ENCODE measurements at places on chromosomes 13 and 19.
A peak's percentile ranks its signal among the peaks of the same experiment; 100 is the strongest.

DNA sequence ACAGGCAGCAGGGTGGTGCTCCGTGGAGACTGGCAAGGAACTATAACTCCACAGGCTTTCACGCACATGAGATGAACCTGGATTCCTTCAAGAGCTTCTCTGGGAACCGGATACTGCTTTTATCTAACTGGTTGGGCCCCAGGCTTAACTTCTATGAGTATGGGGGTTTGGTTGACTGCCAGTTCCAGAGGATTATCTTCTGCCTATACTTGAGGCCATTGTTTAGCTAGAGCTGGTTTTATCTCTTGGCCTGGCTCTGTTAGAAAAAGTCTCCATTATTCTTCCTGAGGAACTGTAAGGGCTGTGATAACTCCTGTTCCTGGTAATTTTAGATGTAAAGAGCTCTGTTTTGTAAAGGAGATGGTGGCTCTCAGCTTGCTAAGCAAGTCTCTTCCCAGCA is 40.9 kb downstream of the ZNF846 start:
- DNase-seq, result peak; percentile 5

DNA sequence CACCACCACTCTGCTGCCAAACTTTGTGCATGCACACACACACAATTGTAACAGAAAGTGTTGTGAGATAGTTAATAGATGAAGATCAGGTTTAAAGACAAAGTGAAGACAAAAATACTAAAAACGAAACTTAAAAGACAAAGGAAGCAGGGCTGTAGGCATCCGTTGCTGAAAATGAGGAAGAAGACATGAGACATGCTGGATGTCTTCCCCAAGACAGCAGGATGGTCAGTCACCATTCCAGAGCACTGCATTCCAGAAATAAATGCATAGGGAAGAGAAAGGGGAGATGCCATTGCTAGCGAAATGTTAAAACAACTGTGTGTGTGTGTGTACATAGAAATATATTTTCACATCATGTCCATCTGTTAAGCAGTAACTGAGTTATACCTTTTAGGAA is 520.1 kb downstream of the SUCLA2 start:
- no peak for DNase-seq

DNA sequence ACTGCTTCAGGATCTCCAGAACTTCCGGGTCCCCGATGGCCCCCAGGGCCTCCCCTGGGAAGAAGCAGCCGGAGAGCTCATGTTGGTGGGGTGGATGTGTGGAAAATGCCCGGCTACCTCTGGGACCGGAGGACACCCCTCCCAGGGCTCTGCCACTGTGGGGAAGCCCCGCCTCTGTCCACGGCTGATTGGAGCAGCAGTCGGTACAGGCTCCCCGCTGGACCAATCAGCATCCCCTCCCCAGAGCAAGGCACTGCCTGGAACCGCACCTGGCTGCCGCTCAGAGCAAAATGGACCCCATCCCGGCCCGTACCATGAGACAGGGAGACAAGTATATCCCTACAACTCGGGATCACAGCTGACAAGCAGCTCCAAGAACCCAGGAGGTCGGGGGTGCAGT is 6.4 kb downstream of the DOHH start:
- peak; percentile 52 for DNase-seq

DNA sequence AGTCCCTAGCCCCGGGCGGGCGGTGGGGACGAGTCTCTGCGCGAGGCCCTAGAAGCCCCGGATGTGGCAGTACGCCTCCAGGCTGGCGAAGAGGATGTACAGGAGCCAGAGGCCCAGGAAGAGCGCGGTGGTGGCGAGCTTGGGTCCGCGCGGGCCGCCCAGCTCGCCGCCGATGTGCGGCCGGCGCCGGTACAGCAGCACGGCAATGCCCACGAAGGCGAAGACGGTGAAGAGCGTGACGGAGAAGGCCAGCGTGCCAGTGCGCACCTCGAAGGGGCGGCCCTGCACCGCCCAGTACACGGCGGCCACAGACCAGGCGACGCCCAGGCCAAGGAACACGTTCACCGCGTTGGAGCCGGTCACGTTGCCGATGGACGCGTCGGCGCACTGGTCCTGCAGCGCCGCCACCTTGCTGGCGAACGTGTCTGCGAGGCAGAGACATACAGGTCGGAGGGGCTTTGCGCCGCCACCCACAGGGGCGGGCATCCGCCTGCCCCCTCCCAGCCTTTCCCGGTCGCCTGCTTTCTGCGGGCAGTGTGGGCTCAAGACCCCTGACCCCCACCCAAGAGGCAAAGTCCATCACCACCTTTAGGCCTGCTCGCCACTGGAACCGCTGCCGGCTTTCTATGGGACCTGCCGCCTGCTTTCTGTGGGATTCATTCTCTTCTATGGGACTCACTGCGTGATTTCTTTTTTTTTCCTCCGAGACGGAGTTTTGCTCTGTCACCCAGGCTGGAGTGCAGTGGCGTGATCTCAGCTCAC is 10.9 kb upstream of the MEIS3 start:
- DNase-seq, result peak; percentile 38

- DNase-seq, result no peak
Observed at GRCh38 chr13:30726192-30726591, 9.2 kb upstream of the ALOX5AP start.

DNA sequence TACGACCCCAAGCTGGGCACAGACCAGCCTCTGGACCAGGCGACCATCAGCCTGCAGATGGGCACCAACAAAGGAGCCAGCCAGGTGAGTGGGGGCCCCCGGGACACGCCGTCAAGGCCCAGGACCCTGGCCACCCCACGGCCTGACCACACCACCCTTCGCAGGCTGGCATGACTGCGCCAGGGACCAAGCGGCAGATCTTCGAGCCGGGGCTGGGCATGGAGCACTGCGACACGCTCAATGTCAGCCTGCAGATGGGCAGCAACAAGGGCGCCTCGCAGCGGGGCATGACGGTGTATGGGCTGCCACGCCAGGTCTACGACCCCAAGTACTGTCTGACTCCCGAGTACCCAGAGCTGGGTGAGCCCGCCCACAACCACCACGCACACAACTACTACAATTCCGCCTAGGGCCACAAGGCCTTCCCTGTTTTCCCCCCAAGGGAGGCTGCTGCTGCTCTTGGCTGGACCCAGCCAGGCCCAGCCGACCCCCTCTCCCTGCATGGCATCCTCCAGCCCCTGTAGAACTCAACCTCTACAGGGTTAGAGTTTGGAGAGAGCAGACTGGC is 9.6 kb downstream of the ELOF1 start:
- DNase-seq, result no peak

GRCh38 chr19:19588546-19588945 is 29.9 kb downstream of the PBX4 start:
- DNase-seq, result no peak

GRCh38 chr19:55341171-55341588 is 1.5 kb downstream of the KMT5C start:
- DNase-seq, result peak; percentile 64

DNA sequence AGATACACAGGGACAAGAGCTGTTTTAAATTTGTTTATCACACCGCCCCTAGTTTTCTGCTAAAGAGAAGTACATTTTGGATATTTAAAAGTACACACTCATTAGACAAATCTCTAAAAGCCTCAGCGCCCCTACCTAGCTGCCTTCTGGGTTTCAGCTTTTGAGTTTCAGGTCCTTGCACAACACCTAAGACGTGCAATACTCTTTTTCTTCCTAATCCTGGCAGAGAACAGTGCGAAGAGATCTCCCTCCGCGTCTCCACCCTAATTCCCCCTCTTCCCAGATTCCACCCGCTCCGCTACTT is 421 bp upstream of the KLF5 start:
- no peak for DNase-seq
